SW 1271 (cell line): ENCODE measurements at places on chromosomes 11 and 22.

- DNase-seq, result no peak
Observed at GRCh38 chr11:76803811-76804600, 20.9 kb downstream of the TSKU start.

DNA sequence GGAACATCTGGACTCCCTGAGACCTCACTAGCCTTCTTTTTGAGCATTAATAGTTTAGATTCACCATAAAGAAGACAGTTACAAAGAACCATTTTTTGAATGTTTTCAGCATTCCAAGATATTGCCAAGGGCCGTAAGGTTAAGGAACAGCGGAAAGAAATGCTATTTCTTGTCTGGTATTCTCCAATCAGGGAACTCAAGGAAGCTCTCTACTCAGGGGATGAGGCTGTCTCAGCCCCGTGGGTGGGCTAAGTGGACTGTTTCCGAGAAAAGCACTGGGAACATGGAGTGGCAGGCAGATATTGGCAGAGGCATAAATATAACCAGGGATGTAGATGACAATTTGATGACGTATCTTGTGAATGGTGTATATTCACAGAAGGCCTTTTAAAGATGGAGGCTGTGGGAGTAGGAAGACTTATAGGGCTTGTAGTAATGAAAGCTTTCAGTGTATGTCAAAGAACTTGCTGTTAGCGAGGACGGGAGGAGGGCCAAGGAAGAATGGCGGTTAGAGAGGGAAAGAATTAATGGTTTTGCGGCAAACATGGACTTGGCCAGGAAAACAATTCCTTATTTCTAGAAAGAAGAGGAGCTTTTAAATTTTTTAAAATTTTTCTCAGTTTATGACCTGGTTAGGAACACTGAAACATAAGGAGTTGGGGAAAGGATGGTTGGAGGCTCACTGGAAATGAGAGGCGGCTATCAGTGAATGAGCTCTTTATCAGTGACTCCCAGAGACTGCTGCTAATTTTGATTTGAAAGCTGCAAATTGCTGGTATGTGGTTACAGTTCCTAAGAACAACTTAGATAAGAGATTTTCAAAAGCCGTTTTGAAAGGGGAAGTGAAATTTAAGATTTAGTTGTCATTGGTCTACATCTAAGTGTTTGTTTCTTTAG lies 64.6 kb downstream of the ST3GAL4 start:
- no peak for DNase-seq

GRCh38 chr11:118338637-118339061 lies 3.9 kb downstream of the CD3D start:
- DNase-seq, result no peak

GRCh38 chr22:41382098-41382578 lies 396 bp downstream of the TEF start:
- peak; percentile 30 for DNase-seq

GRCh38 chr11:34606326-34607120 lies 14.4 kb upstream of the EHF start:
- DNase-seq, result no peak

DNA sequence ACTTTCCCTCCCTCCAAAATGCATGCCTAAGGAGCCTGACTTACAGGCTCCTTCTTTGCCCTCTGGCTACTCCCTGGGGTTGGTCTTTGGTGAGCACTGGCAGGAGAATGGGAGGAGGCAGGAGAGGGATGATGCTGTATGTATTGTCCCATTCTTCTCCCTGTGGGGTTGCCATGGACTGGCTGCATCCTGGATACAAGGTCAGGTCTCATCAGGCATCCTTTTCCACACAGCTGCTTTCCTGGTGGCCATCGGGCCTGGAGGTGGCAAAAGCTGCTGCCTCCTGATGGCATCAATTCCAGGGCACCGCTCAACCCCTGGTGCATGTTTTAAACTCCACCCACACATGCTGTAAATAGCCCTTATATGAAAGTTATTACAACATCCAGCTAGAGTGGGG lies 257.2 kb downstream of the ETS1 start:
- no peak for DNase-seq

DNA sequence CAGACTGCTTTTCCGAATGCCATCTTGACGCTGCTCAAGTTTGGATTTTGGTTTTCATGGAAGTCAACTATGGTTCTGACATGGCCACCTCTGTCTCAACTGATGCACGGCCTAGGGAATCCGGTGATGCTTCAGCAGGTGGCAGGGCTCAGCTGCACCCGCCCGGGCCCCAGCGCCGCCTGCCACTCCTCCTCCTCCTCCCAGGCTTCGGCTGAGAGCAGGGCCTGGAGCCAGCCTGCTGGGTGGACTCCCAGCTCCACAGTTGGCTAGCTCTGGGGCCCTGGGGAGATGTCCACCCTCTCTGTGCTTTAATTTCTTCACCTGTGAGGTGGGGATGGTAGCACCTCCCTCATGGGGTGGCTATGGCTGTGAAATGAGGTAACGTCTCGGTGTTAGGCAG lies 20.3 kb upstream of the NFAM1 start:
- no peak for DNase-seq

DNA sequence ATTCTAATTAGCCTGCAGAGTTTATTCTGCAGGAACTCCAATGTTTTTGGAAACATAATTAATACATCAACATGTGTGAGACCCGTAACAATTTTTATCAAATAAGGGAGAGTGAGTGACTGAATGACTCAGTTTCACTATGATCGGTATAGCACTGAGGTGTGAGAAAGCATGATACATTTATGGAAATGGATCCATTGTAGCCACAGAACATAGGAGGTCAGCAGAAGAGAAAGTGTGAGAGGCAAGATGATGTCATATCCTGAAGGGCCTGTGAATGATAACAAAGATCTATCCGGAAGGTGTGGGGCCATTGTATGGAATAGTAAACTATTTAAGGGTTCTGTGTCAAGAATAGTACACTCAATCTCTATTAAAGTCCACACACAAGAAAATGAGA lies 1406.1 kb upstream of the TENM4 start:
- DNase-seq, result no peak

DNA sequence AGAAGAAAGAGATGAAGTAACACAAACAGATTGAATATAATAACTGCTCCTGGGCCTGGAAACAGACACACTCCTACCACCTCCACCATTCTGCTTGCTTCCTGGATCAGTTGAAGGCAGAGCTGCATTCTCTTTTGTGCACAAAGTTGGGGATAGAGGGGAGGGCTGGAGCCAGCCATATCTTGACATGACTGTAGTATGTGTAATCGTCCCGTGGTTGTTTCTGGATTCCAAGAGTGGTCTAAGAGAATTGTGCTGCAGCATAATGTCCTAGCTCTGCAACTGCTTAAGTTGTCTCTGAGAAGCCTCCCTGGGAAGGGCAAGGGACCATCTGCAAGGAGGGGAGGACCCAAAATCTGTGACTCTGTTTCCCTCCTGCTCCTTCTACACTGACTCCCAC lies 3.2 kb downstream of the CRY2 start:
- DNase-seq, result no peak

DNA sequence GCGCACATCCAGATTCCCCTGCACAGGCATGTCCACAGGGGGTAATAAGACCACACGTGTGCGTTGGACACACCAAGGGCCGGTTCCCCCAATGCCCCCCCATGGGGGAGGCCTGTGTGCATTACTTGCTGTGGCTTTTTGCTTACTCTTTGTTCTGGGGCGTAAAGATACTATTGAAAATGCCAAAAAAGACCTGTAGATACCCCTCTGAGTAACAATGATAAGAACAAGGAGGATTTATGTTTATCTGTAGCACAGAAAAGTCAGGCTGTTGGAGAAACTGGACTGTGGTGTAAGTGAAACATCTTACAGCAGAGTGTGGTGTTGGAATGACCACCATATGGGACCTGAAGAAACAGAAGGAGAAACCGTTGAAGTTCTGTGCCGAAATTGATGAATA lies 103.2 kb downstream of the TBC1D22A start:
- no peak for DNase-seq

DNA sequence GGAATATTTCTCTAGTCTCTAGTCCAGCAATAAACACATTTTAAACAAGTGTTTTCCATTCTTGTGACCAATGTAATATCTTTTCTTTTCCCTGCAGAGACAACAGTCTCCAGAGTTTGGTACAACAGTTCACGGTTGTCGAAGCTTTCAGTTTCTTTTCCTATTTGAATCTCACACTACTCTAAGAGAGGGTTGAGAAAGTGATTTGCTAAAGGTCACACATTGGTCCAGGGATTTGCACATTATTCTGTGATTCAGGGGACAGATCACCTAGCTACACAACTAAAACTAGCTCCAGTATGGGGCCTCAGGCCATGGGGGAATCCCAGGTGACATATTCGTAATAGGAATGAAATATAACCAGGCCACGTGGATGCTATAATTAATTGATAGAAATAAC lies 132.5 kb downstream of the HIPK3 start:
- no peak for DNase-seq

- no peak for DNase-seq
Observed at GRCh38 chr22:37581504-37581903, 1.6 kb upstream of the LGALS2 start.

- no peak for DNase-seq
Observed at GRCh38 chr11:123195188-123196059, at the start of gene CLMP. Gene CLMP (minus strand): TSS chr11:123195248. CDS start chr11:123194940, 308 bp downstream.

GRCh38 chr11:75982309-75982708 lies 167.3 kb downstream of the UVRAG start:
- DNase-seq, result no peak

GRCh38 chr11:93662175-93662570 lies 691 bp downstream of the CEP295 start:
- DNase-seq, result no peak

DNA sequence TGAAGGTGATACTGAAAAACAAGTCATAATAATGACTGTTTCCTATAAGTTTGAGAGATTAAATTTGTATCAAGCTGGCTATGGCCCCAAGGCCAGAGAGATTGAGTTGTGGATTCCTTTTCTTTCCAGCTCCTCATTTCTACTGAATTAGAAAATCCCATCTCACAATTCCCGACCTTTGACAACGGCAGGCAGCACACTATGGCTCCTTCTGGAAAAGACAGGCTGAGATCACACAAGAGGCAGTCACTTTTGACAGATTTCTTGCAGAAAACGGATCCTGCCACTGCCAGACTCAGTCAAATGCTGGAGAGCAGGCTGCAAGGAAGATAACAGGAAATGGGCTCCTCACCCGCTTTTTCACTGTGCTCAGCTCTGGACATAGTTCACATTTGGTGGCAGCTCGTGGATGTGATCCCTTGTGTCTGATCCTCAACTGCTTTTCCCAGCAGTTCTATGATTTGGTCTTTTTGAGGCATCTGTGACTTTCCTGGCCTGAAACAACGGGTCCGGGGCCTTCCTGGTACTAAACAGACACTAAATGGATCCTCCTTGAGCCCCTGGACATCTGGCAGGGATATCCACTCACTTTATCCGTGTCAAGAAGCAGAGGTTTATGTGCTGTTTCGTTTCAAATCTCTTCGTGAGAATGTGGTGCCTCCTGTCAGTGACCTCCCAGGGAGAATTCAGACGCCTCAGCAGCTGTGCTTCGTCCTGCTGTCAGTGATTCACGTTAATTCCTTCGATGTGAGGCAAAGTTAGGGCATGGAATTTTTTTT lies 26.1 kb upstream of the RTL6 start:
- DNase-seq, result no peak
